ENCODE measurements at places on chromosomes 12 and 14. TPM values are rescaled to one million over a fixed set of nuclear protein-coding genes. Genes with fewer than 3 reads are reported as not detected.

The TAS2R50 gene
- 1.2 TPM for total RNA-seq

The AMN gene
- 0.13 TPM for total RNA-seq

DNA sequence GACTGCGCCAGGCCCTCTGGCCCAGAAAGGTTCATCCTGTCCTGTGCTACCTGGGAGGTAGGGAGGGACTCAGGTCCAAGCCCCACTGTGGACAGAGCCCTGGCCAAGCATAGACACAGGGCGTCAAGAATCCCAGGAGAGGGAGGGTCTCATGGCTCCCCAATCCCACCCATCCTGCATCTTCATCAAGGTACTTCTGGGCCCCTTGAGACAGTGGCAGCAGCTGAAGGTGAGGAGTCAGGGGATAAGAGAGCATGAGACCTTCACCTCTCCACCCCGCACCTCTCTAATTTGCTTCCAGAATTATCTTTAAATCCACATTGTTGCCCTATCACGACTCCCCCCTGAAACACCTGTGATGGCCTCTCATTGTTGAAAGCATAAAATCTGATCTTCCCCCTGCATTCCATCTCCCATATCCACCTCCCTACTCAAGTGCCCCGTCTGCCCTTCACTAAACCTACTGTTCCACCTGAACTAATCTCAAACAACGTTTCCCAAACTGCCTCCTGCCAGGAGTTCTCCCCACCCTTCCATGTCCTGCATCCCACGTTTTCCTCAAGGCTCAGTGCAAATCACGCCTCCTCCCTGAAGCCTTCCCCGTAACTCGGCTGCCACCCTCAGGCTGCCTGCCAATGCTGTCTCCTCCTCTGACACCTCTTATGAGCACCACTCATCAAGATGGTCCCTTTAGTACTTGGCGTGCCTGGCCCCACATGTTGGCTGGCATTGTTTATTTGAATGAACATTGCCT is 27.1 kb downstream of the KRT18 start:
- no peak for DNase-seq

DNA sequence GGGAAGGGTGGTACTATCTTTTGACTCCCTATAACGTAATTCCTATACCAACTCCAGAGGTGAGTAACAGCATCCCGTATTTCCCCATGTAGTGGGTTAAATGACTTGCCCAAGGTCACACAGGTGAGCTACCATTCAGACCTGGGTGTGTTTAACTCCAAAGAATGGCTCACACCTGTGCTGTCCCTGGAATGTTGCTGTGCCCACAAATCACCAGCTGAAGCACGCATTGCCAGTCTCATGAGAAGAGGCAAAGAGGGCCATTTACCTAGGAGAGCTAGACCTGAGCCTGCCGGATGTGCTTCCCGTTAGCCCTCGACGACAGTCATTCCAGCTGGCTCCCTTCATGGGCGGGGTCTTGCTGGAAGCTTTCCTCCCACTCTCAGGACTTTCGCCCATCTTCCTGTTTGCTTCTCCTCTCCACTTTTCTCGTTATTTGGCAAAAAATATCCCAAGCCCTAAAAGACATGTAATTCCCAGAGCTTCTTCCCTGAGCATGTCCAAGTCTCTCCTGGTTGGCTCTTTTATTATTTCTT is 106.6 kb upstream of the VASH1 start:
- no peak for DNase-seq

DNA sequence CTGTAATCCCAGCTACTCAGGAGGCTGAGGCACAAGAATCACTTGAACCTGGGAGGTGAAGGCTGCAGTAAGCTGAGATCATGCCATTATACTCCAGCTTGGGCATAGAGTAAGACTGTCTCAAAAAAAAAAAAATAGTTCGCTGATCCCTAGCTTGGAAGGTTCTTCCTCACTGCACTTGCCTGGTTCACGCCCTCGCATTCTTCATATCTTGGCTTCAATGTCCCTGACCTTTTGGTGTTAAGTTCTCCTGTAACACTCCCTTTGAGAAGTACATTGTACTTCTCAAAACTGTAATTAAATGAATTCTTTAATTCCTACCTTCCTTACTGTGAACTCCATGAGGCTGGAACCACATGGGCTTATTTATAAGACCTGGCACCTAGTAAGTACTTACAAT is 16.5 kb upstream of the TPCN1 start:
- DNase-seq = no peak

All from dermis microvascular lymphatic vessel endothelial cell (primary cell).